Stimulated activated CD4-positive, alpha-beta T cell treated with anti-CD3 and anti-CD28 coated beads, Interleukin-1b, Interleukin-23, amount 100 ng/mL, for 24 hours (primary cell): ENCODE measurements at places on chromosomes 4 and X.

GRCh38 chr4:38612646-38613414 lies 51.2 kb upstream of the KLF3 start:
- DNase-seq, result no peak

- no peak for DNase-seq
These were observed 213.1 kb downstream of the UGT8 start for GRCh38 chr4:114811564-114812301.

DNA sequence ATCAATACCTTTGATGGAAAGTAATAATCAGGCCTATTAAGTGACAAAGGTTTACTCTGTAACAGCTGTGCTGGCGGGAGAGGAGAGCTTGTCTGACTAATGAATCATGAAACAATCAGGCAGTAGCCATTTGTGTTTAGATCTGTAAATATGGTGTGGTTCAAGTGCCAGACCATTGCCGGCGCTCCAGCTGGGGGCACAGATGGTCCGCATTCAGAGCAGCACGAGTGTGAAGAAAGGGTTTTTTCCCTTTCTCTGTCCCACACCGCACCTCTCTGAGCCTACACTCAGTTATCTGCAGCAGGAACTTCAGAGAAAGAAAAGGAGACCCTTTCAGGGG lies 111.3 kb upstream of the PAQR3 start:
- no peak for DNase-seq

GRCh38 chr4:110733901-110734300 lies 111.0 kb upstream of the PITX2 start:
- no peak for DNase-seq

- no peak for DNase-seq
These were observed 57.2 kb upstream of the HS3ST1 start for GRCh38 chr4:11485926-11486325.

DNA sequence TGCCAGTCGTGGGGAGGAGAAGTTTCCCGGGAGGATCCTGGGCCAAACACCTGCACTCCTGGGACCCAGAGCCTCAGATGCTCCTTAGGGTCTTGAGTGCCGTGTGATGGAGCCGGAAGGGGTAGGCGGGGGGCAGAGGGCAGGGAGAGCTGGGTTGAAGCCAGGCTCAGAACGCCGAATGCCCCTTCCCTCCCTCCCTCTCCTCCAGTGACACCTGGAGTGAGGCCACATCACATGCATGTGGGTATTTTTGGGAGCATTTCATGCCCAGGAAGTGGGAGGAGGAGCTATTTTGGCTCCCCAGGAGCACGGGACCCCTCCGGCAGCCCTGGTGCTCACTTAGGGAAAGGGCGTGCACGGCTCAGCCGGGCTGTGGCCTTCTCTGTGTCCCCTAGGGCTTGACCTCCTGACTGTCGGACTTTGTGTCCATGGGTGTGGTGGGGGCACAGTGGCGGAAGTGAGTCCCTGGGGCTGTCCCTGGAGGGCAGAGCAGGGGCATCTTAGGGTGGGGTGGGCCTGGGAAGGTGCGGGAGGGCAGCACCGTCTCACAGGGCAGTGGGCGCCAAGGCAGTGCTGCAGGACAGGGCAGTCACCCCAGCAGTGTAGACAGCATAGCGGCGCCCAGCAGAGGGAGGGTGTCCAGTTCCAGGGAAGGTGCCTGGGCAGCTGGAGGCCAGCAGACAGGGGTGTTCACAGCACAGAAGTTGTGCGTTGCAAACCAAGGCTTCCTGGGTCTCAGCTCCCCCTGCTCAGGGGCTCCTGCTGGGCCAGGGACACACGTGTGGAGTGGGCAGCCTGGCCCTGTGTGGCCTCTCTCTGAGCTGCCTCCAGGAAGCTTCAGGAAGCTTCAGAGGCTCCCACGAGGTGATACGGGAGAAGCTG lies 4.9 kb upstream of the CPLX1 start:
- DNase-seq, result no peak

GRCh38 chr4:57854748-57855147 lies 744.6 kb upstream of the IGFBP7 start:
- no peak for DNase-seq

GRCh38 chr4:10078481-10079233 lies 37.9 kb downstream of the WDR1 start:
- DNase-seq, result no peak

GRCh38 chr4:2591189-2591588 lies 54.7 kb downstream of the FAM193A start:
- DNase-seq, result no peak

DNA sequence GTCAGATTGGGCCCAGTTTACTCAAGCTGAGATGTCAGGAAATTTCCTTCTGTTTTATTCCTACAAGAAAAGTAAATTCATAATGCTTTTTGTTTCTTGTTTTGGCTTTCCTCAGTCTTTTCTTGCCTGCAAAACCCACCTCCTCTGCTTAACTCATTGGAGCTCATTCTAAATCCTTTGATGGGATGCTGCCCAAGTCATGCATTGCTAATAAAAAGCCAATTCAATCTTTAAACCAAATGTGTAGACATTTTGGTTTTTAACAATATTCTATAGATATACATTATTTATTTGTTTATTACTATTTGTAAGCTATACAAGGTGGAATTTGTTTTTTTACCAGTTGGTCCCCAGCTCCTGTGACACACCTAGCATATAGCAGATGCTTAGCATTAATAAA lies 13.2 kb upstream of the PDE5A start:
- DNase-seq, result no peak

- no peak for DNase-seq
These were observed 186.1 kb downstream of the ENOX2 start for GRCh38 chrX:130716781-130717413.

DNA sequence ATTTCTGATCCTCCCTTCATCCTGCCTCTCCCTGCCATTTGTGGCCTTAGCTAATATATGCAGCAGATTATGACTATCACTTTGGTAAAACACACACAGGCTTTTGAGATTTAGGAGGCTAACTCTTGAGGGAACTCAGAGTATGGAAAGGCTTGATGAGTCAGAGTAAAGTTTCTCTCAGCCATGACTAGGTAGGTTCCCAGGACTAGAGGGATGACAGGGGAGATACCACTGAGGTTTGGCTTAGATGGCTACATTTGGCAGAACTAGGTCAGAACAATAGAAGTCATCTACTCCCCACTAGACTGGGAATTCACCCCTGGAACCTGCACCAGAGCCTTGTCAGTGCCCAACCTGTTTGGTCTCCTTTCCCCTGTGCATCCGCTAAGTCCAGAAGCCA lies 585.7 kb downstream of the TLL1 start:
- DNase-seq, result no peak

DNA sequence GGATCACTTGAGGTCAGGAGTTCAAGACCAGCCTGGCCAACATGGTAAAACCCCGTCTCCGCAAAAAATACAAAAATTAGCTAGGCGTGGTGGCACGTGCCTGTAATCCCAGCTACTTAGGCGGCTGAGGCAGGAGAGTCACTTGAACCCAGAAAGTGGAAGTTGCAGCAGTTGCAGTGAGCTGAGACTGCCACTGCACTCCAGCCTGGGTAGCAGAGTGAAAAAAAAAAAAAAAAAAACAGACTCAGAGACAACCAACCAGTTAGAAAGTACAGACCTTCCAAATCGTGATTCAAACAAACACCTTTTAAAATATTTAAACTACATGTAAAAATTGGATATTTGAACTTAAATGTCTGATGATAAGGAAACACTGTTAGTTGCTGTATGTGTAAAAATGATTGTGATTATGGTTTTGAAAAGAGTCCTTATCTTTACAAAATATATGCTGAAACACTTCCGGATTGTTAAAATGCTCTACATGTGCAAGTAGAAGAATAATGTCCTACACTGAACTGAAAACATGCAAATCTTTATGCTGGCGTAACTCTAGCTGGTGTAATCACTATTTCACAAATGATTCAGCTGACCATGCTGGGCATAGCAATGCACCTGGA lies 37.8 kb downstream of the SH3KBP1 start:
- DNase-seq, result no peak

DNA sequence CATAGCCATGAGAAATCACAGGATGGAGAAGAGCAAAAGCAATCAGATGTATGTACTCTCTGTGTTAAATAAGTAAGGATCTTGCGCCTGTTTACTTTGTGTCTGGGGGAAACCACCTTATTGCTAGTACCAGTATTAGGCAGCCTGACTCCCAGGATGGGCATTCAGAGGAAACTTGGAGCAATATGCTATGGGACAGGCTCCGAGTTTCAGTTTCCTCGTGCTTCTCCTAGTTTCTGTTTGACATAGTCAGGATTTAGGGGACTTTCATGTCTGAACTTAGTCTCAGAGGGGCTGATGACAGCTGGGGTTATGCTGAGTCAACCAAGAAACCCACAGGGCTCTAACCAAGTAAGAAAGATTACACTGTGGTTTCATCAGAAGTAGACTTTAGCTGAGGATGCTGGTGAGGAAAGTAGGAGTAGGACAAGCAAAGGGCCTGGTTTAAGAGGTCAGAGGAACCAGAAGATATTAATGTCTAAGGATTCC lies 13.5 kb downstream of the NSUN7 start:
- no peak for DNase-seq

GRCh38 chr4:23837371-23837770 lies 52.5 kb downstream of the PPARGC1A start:
- no peak for DNase-seq

- no peak for DNase-seq
These were observed 525.3 kb upstream of the MAGEB2 start for GRCh38 chrX:29690061-29690460.

DNA sequence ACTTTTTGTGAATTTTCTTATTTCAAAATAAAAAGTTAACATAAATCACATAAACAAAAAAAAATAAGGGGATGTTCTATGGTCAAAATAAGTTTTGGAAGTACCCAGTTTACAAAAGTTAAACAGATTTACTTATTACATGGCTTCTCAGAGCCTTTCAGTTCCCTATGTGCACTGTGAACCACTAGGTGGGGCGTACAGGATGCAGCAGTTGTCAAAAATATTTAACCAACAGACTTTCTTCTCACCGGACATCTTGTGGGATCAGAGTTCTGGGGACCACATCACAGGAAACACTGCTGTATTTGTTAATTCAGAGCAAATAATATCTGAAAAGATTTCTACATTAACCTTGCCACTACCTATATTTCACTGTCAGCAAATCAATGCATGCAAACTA lies 74.1 kb downstream of the SMARCA1 start:
- no peak for DNase-seq

DNA sequence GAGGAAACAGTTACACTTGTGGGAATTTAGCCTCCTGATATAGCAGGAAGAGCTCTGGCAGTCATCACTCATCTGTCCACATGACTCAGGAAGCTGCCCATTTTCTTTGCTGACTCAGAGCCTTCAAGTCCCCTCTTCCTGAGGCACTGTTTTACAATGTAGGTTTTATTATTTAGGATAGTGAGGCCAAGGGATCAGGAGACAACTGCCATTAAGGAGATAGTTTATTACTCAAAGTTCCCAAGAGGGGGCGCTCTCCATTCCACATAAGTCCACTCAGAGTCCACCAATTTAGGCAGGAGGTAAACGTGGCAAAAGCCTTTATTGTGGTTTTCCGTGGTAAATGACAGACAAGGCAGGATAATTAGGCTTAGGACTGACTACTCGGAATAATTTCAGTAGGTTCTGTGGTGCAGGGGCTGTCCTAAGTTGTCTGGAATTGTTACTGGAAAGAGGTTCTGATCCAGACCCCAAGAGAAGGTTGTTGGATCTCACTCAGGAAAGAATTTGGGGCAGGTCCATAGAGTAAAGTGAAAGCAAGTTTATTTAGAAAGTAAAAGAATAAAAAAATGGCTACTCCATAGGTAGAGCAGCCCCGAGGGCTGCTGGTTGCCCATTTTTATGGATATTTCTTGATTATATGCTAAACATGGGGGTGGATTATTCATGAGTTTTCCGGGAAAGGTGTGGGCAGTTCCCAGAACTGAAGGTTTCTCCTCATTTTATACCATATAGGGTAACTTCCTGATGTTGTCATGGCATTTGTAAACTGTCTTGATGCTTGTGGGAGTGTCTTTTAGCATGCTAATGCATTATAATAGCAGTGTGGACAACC lies 96.0 kb upstream of the RAB40AL start:
- DNase-seq, result no peak

DNA sequence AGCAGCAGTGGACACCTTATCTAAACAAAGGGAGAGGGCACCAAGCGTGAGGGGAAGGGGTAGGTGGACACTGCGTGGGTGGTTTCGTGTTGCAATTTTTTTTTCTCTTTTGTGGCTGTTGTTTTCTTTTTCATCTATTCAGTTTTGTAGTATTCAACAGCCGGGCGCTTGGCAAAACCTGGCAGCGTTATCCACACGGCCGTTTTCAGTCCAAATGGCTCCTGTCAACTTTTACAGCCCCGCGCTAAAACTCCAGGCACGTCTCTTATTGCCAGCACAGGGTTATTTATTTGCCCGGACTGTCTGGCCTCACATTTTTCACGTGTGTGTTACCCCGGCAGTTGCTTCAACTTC lies 192.2 kb downstream of the BCOR start:
- no peak for DNase-seq

DNA sequence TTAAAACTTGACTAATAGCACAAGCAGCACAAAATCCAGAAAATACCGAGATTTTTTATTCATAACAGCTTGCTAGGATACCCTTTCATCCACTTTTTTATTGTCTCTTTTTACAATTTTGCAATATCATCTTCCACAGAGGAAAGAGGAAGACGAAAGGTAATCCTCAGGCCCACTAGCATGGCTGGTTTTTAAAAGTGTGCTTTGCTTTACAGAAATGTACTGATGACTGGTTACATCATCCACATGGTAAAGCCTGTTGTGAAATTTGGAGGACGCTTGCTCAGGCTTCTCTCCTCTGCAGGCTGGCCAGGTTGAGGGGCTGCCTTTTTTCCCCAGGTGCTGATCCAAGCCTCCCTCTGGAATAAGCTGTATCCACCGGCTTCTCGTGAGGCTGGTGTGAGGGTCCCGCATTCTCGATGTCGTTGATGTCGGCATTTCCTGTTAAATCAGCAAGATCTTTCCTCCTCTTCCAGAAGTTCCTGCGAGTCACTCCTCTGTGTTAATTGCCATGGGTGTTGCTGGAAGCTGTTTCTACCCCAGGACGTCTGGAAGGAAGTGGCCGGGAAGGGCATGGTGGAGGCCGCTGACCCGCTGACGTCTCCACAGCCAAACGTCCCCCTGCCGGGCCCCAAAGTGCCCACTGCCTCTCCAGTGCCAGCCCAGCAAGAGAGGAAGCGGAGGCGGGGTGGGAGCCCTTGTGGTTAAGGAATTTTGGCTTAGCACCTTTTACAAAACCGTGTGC lies 5.8 kb upstream of the DGKQ start:
- DNase-seq, result no peak

- no peak for DNase-seq
These were observed 194.6 kb downstream of the MAML3 start for GRCh38 chr4:139959396-139959795.

DNA sequence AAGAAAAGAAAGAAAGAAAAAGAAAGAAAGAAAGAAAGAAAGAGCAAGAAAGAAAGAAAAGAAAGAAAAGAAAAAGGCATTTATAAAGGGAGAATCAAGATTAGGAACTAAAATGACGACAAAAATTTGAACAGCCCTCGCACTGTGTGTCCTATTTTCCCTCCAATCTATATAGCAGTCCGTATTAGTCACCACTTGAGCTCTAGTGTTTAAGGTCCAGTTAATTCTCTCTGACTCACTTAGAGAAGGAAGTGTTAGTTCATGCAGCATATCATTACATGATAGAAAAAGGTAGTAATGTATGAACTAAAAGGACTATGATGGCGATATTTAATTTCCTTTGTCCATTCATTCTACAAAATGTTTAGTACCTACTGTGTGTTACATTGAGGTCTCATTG lies 122.7 kb downstream of the CBLL2 start:
- DNase-seq, result no peak
